ENCODE measurements at places on chromosomes 13 and 19.
A peak's percentile ranks its signal among the peaks of the same experiment; 100 is the strongest.

DNA sequence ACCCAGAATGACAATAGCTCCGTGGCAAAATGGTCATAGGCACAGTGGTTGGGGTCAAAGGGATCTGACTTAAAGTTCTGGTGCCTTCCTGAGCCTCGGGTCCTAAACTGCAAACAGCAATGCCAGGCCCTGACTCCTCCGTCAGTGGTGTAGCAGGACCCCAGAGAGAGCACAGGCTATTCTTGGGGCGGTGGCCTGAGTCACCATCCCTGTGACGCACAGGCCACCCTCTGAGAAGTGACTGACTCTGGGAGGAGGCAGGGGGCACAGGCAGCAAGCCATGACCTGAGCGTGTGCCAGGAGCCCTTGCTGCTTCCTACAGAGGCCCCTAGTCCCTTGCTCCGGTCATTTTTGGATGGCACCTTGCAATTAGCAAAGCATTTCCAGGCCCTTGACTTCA, 18.7 kb downstream of the PLVAP start:
- no peak for DNase-seq

- no peak for DNase-seq
These were observed 16.9 kb downstream of the MED26 start for GRCh38 chr19:16611121-16611520.

GRCh38 chr19:50952910-50953309, at the start of gene KLK5:
KLK5 (minus strand) TSS chr19:50953038; CDS start chr19:50952657, 381 bp downstream.
- DNase-seq, result no peak

- DNase-seq, result no peak
These were observed 47.5 kb downstream of the CDADC1 start for GRCh38 chr13:49295244-49295643.

DNA sequence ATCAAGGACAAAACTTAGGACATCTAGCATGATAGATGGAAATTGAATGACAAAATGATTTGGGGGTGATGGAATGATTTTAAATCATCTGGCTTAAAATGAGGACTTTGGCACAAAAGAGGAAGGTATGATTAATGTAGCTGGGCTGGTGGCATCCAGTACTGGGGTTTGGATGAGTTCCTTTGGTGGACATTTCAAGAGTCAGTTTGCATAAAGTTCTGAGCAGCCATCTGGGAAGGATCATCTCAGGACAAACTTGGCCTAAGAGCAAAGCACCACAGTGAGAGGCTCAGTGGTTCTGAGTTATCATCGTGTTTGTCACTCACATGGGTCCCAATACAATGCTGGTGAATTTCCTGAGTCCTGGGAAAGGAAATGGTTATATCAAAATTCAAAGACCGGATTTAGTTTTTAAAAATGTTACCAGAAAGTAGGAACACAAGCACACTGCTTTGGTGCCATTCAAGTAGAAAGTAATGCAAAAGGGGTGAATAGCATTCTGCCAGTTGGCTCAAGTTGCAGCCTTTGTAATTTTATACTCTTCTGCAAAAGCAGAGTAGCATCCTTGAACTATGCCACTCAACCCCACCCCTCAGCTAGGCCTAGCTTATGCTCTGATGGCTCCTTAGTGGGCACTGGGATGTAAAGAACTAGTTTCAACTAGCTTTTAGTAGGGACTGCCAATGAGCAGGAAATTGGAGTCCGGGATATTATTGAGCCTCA, 219.0 kb downstream of the COG6 start:
- DNase-seq, result peak; percentile 62

- DNase-seq, result no peak
These were observed 11.0 kb downstream of the PRKCG start for GRCh38 chr19:53892981-53893325.

- DNase-seq, result peak; percentile 89
These were observed 11.6 kb downstream of the OXGR1 start for GRCh38 chr13:96982672-96983071.
